ENCODE measurements at places on chromosomes 7 and 10. TPM values are rescaled to one million over a fixed set of nuclear protein-coding genes. Genes with fewer than 3 reads are reported as not detected.
A peak's percentile ranks its signal among the peaks of the same experiment; 100 is the strongest.

DNA sequence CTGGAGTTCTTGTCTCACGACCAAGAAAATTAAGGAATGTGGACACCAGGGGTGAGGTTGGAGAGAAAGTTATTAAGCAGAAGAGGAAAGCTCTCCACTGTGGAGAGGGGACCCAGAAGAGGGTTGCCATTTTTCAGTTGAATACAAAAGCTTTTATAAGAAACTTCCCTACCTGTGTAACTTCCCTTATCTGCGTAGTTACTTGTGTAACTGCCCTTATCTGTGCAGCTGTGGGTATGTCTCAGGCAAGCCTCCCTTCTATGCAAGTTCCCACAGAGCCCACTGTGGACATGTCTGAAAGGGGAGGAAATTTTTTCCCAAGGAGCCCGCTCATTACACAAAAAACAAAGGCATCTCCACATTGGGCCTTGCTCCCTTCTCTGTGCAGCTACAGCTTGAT lies 94.9 kb downstream of the SVOPL start:
- DNase-seq = no peak

DNA sequence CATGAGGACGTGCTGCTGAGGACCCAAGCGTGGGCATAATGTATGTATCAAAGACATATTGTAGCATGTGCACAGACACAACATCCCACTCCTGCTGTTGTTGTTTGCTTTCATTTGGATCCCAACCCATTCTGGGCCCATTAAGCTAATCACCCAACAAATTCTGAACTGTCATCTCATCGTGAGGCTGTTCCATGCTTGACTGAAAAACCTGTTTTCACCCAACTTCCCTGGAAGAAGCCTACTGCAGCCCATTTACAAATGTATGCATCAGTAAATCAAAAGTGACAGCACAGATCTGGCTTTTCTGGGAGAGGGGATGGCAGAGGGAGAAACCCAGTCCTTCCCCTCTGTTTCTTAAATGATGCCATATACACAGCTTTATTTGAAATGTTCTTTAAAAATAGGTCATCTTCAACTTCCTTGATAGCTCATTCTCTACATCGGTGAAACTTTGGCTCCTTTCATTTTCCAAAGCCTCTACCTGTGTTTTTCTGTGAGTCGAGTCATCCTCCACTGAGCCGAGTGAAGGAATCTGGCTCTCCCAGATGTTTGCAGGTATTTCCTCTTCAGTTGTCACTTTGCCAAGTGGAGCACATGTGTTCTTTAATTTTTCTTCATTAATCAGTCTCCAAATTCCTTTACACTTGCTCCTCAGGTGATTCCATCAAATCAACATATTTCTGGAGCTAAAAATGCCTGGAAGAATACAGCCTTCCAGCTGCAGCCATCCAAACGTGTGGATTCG lies 151.8 kb downstream of the CHN2 start:
- DNase-seq = no peak

GRCh38 chr10:79069325-79070080 lies 737 bp downstream of the ZMIZ1 start:
- peak; percentile 46 for DNase-seq

The PCGF6 gene
- 14.5 TPM for total RNA-seq

GRCh38 chr10:100024748-100025147 lies 15.0 kb upstream of the DNMBP start:
- DNase-seq = no peak

The PLEKHS1 gene
- total RNA-seq = 23.6 TPM

The LMOD2 gene
- total RNA-seq = not detected

- no peak for DNase-seq
These were observed 130.6 kb downstream of the SORCS1 start for GRCh38 chr10:107033799-107034422.

- peak; percentile 31 for DNase-seq
These were observed 47.9 kb upstream of the STK17A start for GRCh38 chr7:43535031-43535451.

The SKAP2 gene
- 46.5 TPM for total RNA-seq

DNA sequence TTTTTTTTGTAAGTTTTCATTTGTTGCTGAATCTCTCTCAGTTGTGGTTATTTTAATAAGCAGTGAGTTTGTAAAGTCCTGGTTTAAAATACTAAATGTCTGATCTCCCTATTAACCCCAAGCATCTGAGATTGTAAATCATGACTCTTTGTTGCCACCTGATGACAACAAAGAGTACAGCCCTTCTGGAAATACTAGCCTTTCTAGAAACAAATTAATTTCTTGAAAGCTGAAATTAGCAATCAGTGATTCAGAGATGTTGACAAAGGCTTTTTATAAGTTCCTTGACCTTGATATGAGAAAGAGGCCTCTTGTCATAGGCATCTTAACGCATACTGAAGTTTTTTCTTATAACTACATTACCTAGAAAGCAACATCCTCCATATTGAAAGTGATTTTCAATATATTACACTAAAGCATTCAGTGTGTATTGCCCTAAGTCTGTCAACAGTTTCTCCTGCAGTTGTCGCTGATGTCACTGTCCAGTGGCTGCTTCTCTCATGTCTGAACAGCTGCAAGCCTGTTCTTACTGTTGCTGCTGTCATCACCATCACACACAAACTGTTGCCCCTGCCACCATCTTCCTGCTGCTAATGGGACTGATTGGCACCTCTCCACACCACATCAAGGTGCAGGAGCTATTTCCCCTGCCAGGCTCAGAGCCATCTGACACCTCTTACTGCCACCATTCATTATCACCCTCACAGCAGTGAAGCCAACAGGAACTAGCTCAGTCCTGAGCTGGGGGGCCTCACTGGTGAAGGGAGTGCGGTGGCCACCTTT lies 95.1 kb upstream of the LRGUK start:
- DNase-seq = no peak

GRCh38 chr7:3439333-3440030 lies 138.4 kb downstream of the SDK1 start:
- no peak for DNase-seq

The FAM25C gene
- not detected for total RNA-seq

DNA sequence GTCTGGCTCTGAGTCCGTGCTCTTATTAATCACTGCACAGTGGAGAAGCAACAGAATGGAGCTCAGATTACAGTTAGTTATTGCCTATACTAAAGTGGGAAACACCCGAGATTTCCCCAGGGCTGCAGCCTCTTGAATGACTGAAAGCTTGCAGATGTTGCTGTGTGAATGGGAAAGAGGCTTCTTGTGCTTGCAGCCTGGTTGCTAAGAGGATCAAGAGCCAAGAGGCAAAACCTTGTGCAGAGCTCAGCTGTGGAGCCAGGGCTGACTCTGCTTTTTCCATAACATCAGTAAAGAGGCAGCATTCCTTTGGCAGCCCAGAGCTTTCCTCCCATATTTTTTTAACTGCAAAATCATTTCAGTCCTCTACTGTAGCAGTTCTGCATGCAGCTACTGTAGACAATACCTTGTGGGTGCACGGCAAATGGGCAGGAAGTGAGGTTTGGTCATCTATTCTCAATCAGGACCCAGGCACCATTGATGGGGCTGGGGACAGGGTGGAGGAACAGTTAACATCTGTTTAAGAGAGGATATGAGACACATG lies 86.5 kb downstream of the RALA start:
- DNase-seq = no peak

GRCh38 chr10:32239769-32240168 lies 107.2 kb downstream of the EPC1 start:
- no peak for DNase-seq

GRCh38 chr7:151260471-151260870 lies 12.0 kb upstream of the SMARCD3 start:
- no peak for DNase-seq

The SEMA3E gene
- 11.8 TPM for total RNA-seq

- no peak for DNase-seq
These were observed 155.4 kb downstream of the POU6F2 start for GRCh38 chr7:39133088-39133487.

The HILPDA gene
- total RNA-seq = 27.7 TPM

DNA sequence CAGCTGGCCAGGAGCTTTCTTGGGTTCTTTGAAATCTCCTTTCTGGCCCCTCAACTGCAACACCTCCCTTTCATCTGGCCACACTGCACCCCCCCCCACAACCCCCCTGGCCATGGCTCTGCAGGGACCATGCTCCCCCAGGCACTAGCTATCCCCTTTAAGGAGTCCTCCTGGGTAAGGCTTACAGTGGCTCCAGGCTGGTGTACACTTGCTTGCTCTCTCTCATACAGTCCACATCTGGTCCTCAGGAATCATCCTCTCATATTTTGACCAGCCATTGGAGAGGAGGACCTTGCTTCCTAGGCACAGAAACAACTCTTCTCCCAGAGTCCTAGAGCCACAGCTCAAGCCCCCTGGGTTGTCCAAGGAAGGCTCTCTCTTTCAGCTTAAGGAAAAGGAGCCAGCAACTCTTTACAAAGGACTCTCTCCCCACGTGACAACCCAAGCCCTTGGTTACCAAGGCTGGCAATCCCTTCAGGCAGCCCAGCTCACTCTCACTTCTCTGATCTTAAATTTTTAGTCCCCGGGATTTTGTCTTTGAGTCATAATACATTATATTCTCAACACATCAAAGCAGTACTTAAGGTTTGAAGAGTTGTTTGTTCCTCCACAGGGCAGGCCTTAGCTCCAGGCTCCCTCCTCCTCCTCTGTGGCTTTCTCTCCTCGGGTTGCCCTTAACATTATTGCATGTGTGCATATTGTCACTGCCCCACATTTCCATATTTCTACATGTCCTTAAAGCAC lies 9.9 kb downstream of the GARIN1A start:
- no peak for DNase-seq

The ZNF488 gene
- total RNA-seq = 0.44 TPM

GRCh38 chr7:68663392-68663791 lies 934.9 kb upstream of the AUTS2 start:
- DNase-seq = no peak

DNA sequence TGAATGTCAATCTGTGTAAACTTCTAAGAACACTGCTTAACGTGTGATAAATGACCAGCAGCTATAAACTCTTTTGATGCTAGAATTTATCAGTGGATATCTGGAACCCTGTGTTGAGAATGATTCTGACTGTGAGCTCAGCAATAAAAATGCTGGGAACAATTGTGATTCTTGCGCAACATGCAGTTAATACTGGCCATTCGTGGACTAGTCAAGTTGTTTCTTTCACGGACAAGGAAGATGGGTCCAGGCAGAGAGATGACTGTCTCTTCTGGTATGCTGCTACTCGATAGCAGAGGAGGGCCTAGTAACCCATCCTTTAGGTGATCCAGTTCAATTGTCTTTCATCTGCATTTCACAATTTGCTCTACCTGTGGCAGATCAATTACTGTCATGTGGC lies 394.8 kb upstream of the IGFBP3 start:
- DNase-seq = no peak

The HGF gene
- total RNA-seq = 8.5 TPM

- no peak for DNase-seq
These were observed 441.3 kb downstream of the PLXNA4 start for GRCh38 chr7:132134814-132135445.

The IRF5 gene
- 11.1 TPM for total RNA-seq

DNA sequence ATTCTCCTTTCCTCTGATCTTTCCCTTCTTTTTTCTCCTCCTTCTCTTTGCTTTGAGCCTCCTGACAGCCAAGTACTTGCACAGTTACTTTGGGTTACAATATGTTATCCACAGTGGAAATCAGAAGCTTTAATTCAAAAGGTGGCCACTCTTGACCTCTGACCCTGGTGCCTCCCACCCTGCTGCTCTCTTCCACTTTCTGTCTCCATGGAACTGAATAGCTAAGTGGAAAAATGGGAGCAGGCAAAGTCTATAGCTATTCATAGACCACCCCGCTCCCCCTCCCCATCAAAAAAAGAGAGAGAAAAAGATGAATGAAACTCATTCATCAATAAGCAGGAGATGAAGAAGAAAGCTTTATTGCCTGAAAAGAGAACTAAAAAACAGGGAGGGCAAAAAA lies 39.4 kb downstream of the PTN start:
- no peak for DNase-seq

GRCh38 chr10:8453587-8453986 lies 399.1 kb downstream of the GATA3 start:
- DNase-seq = peak; percentile 69

GRCh38 chr10:113294868-113295267 lies 258.0 kb upstream of the HABP2 start:
- peak; percentile 96 for DNase-seq

DNA sequence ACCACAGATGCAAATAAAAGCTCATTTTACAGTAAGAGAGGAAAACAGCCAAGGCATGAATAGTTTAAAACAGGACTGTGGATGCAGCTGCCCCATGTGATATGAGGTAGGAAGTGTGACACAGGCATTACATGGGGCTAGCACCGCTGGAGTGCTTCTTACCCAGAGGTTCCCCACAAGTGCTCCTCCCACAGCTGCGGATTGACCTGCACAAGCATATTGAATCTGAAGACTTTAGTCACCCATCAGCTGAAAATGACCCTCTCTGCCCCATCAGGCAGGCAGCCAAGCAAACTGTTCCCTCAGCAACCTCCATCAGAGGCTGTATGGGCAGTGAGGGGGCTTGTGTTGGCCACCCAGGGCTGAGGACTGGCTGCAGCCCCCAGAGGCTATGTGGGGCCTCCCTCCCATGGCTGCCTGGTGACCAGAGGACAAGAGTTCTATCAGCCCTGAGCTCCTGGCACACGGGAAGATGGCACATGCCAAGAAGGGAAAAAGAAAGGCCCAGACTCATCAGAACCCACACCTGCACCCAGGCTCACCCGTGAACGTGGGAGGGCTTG lies 98.7 kb downstream of the TCERG1L start:
- no peak for DNase-seq

The PAX2 gene
- not detected for total RNA-seq

The AFAP1L2 gene
- total RNA-seq = 4.2 TPM

DNA sequence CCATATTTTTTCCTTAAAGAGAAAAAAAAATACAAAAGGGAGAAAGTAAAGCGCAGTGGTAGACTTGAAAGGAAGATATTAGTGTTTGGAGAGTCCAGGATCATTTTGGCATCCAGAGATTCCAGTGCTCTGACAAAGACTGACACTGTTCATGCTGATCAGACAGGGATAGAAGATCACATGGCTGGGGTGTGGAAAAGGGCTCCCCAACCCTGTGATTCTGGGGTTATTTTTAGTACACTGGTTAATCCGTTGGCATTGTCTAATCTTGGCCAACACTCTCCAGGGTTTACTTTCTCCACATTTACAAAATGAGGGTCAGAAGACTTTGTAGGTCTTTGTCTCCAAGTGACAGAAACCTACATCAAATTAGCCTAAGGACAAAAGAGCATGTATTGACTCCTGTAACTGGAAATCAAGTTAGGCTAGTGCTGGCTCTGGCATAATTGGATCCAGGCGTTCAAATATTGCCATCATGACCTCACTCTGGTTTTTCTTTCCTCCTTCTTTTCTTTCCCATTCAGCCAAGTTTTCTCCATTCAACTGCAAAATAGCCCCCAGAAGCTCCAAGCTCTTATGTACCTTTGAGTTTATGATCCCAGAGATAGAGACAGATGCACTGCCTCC lies 181.6 kb downstream of the PHTF2 start:
- no peak for DNase-seq

GRCh38 chr10:132169766-132170560 lies 16.8 kb upstream of the DPYSL4 start:
- DNase-seq = no peak

DNA sequence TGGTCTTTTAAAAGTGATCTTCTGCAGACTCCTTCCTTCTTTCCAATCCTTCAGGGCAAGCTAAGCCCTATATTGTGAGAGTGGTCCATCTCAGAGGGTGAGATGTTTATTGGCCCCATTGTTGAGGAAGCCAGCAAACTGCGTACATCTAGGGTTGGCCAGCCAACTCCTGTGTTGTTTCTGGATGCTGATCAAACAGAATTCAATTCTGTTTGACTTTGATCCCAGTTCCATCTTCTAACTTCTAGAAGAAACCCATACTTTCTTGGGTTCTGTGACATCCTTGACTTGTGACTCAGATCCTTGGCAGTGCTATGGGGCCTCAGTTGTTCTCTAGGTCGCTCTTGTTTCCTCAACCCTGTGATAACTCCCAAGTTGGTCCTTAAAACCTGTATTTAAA lies 116.2 kb downstream of the LSMEM1 start:
- no peak for DNase-seq
